Kidney epithelial cell (primary cell): ENCODE measurements at places on chromosomes 2 and 18. TPM values are rescaled to one million over a fixed set of nuclear protein-coding genes. Genes with fewer than 3 reads are reported as not detected.

GRCh38 chr18:46563317-46563716 is 93.7 kb downstream of the LOXHD1 start:
- no peak for DNase-seq

- DNase-seq: no peak
Measured at GRCh38 chr2:214035091-214035852, 375.6 kb upstream of the VWC2L start.

DNA sequence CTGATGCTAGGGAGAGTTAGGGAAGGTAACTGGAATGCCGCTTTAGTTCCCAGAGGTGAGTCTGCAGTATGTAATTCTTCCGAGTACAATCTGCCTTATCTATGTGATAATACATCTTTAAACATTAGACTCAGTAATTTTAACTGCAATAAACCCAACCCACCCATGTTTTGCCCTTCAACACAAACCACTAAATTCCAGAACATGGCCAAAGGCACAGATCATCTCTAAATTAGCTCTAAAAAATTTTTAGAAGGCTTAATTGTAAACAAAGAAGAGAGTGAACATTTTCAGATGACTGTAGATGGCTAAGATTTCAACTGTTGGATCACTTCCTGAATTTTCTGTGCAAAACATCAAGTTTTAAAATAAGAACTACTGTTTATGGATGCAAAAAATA is 488.7 kb upstream of the ID2 start:
- DNase-seq: no peak

DNA sequence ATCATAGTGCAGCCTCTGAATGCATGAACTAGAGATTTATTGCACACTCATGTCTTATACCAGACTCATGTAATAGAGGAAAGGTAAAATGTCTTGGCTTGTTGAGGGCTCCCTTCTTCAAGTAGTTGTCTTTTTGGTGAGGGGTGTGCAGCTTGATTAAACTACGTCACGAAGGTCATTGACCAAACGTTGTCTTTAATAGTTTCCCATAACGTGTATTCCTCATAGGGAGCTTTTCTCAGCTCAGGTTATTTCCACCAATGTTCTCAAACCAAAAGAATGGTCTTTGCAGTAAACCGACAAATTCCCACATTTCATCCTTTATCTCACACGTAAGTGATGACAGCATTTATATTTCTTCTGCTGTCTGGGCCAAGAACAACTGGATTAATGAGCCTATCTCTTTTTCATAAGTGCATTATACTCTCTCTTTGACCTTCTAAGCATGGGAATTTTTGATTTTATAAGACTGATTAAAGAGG is 547.7 kb upstream of the ZEB2 start:
- no peak for DNase-seq

The FTCDNL1 gene
- 0.29 and 1.3 TPM in 2 replicates for total RNA-seq

The TRIM54 gene
- 0.27 and 0.33 TPM in 2 replicates for total RNA-seq

- no peak for DNase-seq
Measured at GRCh38 chr2:165161510-165161909, 42.3 kb downstream of the SCN3A start.

DNA sequence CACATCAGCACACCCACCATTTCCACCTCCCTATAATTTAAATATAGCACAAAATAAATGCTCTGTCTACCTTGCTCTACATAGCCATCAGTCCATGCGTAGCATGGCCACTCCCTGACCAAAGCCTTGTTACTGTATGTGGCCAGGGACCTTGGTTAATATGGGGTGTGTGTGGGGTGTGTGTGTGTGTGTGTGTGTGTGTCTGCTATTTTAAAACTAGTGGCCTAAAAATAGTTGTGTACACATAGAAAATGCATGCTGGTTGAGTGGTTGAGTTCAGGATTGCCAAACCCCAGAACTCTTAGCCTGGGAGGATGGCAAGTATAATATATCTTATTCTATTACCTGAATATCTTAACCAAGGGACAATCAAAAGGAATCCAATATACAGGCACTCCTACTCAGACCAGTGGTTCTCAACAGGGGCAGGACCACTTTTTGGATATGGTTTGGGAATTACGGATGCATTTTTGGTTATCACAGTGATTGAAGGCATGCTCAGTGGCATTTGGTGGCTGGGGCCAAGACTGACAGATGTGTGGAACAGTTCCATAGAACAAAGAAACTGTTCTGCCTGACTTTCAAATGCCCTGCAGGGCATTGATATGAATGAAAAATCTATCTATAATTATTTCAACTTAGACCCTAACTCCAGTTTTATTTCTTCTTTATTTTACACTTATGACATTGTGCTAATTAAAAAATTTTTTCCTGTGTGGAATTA is 72.3 kb upstream of the PSME4 start:
- no peak for DNase-seq

- DNase-seq: no peak
Measured at GRCh38 chr2:169649278-169649677, 44.9 kb downstream of the CFAP210 start.

GRCh38 chr18:59736061-59736460 is 38.8 kb upstream of the CCBE1 start:
- no peak for DNase-seq

DNA sequence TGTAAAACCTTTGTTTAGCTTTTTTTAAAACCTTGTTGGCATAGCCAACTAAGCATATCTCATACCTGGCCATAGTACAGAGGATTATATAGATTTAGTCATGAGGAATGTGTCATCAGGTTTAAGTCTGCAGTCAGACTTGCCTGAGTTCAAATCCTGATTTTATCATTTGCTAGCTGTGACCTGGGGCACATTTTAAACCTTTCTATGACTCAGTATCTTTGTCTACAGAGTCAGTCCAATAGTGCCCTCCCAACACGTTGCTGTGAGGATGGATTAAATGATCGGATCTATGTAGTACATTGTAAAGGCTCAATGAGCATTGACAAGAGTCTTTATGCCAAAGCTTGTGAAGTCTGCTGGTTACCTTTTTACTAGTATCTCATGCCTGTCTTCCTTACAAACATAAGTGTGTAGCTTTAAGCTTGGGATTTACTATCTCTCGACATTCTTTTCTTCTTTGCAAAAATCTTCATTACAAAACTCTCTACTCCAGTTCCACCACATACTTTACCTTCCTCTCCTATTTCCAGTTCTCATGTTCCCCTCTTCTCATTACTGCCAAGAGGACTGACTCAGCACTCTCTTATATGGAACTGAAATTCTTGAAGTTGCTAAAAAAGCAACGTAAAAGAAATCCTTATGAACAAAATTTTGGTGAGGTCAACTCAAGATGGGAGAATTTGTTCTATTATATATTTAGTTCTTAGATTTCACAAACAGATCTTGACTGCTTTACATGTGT is 68.1 kb upstream of the RBMS1 start:
- DNase-seq: no peak

GRCh38 chr2:239269916-239270315 is 130.9 kb downstream of the HDAC4 start:
- DNase-seq: no peak

The TXNDC2 gene
- not detected in 2 replicates for total RNA-seq

The PLCL1 gene
- total RNA-seq: 0.08 and 0.14 TPM in 2 replicates

GRCh38 chr2:167353605-167354280 is 465.5 kb downstream of the XIRP2 start:
- no peak for DNase-seq

GRCh38 chr2:158300394-158300793 is 156.2 kb downstream of the CCDC148 start:
- no peak for DNase-seq

DNA sequence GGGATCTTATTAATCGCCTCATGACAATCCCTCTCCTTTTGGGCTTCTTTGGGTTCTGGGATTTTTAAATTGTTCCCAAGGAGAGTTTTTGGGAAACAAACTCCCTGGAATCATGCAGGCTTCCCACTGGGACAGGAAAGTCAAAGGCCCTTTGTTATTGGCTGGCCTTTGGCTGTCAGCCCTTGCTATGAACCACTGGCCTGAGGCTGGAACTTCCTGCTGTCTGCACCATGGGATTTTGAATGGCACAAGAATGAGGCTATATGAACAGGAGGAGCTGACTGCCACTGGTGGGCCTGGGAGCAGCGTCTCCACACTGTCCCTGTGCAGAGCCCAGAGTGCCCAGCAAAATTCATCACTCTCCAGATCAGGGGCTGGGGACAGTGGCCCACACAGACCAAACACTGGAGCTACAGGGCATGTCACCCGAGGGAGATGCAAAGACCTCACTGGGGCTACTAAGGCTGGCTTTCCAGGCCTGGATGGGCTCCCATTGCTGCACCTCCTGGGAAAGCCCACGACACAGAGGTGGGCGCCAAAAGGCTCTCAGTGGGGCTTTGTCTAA is 35.7 kb downstream of the STEAP3 start:
- DNase-seq: no peak

DNA sequence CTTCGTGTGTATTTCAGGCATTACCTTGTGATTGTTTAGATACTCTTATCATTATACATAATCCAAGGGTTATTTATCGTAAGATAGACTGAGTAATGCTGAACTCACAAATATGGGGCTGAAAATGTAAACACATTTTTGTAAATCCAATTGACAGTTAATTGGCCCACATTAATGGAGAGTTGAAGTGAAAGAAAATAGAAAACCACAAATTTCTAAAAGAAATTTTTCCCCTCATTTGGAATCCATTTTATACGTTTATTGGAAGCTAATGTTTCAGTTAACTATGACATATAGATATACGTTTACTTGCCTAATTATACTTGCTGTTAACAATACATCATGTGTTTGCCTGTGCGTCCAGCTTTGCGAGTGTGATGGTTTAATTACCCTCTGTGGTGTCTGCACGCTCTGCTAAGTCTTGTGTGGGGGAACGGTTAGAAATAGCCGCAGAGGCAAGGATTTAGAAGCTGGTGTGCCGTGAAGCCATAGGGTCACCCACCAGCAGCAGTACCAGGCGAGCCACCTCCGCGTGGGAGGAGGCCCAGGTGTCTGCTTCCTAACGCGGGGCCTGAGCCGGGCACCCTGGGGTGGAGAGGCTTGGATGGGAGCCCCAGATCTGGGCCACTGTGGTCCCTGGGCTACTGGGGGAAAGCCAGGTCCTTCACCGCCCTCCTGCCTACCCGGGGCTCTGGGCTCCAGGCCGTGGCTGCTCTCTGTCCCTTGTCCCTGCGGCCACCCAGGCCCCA is 38.0 kb downstream of the TSHZ1 start:
- no peak for DNase-seq

DNA sequence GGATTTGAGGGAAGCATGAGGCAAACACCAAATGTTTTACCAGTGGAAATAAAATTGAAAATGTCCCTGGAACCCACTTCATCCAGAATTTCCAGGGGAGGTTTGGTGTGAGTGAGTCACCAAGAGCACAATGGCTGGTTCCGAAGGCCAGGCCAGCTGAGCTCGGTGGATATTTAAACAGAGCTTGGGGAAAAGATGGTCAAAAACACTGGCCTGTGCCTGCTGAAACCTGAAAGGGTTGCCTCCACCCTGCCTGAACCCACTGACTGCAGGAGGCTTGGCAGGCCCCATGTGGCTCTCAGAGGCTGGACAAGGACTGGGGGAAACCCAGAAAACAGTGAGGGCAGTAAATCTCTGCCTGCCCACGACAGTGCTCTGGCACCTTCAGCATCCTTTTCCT is 93.9 kb downstream of the TTC32 start:
- DNase-seq: no peak

DNA sequence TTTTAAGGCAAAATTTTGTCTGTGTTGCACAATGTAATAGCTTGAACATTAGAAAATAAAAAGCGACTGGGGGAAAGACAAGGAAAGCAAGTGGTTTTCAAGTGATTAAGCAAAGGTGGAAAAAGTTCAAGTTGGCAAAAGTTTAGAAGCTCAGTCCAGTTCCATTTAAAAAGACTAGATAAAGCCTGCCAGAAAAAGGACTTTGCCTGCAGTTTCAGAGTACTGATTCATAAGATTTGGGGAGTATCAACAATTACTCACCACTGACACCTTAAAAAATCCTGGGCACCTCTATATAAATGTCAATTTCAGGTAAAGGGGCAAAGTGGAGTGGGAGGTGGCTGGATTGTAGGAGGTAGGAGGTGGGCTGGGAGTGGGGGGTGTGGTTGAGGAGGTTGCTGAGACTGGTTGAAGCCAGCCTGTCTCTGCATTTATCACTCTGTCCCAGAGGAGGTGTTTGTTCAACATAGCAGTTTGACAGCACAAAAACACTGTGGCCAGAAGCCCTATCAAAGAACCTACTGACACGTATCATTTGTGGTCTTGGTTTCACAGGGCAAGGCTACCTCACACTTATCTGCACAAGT is 14.6 kb downstream of the ZEB2 start:
- DNase-seq: no peak

DNA sequence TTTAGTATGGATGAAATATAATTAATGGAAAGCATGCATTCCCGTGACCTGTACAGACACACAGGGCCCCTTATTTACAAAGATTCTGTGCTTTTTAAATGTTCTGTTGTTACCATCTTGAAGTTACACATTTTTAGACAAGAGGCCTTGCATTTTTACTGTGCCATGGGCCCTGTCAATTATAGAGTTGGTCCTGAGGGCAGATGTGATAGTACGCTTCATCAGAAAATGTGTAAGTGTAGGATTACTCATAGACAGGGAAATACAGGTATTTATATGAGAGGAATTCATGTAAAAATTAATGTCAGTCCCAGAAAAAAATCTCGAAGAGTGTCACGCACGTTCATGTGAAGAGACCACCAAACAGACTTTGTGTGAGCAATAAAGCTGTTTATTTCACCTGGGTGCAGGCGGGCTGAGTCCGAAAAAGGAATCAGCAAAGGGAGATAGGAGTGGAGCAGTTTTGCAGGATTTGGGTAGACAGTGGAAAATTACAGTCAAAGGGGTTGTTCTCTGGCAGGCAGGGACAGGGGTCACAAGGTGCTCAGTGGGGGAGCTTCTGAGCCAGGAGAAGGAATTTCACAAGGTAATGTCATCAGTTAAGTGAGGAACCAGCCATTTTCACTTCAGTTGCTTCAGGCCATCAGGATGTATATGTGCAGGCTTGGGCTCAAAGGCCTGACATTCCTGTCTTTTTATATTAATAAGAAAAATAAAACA is 12.2 kb upstream of the ALPK2 start:
- DNase-seq: no peak

GRCh38 chr2:112061840-112062239 is 6.8 kb downstream of the TMEM87B start:
- no peak for DNase-seq

GRCh38 chr2:66489436-66489835 is 54.5 kb downstream of the MEIS1 start:
- DNase-seq: no peak

The PAIP2B gene
- total RNA-seq: 1.9 and 2.9 TPM in 2 replicates
